Endothelial cell (in vitro differentiated cells): ENCODE measurements at places on chromosomes 5 and 9. TPM values are rescaled to one million over a fixed set of nuclear protein-coding genes. Genes with fewer than 3 reads are reported as not detected.
A peak's percentile ranks its signal among the peaks of the same experiment; 100 is the strongest.

DNA sequence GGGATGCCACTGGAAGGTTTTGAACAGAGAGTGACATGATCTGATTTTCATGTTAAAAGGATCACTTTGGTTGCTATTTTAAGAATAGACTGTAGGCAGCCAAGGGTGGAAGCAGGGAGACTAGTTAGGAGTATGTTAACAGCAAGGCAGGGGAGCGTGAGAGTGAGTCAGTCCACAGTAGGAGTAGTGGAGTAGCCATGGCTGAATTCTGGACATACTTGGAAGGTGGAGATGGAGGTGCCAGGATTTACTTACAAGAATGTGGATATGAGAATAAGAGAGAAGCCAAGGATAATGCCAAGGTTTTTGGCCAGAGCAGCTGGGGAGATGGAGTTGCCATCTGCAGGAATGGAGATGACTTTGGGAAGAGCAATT lies 118.8 kb downstream of the GALNT10 start:
- H3K4me3 ChIP-seq: no peak overlapping the region
- no peaks in the 10 kb centered on the region for H3K27me3 ChIP-seq
- no peak overlapping the region for H3K27ac ChIP-seq
- no peak for DNase-seq
- H3K36me3 ChIP-seq: peaks cover 3% of the 10 kb centered on the region

DNA sequence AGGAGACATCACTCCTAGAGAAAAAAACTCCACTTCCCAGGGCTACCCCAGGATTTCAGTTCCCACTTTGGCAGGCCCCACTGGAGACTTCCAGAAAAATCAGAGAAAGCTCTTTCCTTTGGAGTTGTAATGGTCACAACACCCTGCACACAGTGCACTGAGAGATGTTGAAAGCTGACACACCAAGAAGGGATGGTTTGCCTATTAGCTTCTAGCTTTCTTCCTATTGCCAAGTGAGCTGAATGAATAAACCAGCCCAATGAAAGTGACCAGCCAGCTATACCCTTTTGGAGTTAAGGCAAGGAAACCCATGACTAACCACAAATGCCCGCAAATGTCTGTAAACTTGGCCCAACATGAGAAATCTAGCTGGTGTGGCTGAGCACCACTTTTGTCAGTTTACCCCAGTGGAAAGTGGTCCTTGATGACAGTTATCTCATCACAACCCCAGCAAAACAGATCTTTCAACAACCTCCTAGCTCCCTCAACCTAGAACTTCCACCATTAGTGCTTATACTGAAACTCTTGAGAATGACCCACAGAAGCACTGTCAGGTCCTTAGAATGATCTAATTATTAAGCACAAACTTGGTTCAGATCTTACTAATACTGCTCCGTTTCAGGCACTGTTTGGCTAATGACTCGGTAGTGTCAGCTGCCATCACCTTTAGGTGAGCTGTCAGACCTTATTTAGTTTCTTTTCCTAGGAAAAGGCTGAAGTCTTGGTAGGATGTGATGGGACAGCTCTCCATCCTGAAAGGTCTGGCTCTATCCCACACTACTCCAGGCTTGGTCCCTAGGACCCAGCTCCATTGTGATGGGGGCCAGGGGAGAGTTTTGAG lies 11.2 kb downstream of the IRF1 start:
- H3K27ac ChIP-seq: no peak overlapping the region
- H3K36me3 ChIP-seq: peaks cover 8% of the 10 kb centered on the region
- DNase-seq: no peak
- H3K4me1 ChIP-seq: peaks cover 14% of the 10 kb centered on the region
- peaks cover 10% of the 10 kb centered on the region for H3K27me3 ChIP-seq

DNA sequence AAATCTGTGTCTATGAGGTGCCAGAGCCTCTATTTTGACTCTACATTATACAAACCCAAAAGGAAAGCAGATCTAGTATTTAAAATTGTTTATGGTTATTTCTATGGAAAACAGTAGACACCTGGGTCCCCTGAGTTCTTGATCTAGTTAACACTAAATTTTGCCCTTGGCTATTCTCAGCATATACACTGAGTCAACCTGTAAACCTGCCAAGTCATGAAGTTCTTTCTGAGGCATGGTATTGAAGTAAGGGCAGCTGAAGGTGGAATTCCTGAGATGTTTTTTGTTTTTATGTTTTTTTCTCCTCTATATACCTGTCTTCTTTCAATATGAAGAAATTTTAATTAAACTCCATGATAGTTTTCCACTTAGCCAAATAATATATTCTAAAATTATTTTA lies 120.2 kb downstream of the PDE4D start:
- H3K4me1 ChIP-seq: peaks cover 12% of the 10 kb centered on the region
- H3K27me3 ChIP-seq: peaks cover 2% of the 10 kb centered on the region
- H3K27ac ChIP-seq: no peak overlapping the region
- DNase-seq: no peak
- H3K36me3 ChIP-seq: no peaks in the 10 kb centered on the region
- H3K4me3 ChIP-seq: no peak overlapping the region

GRCh38 chr5:130295235-130295634 lies 391.0 kb downstream of the CHSY3 start:
- peaks cover 2% of the 10 kb centered on the region for H3K27me3 ChIP-seq
- H3K4me1 ChIP-seq: no peaks in the 10 kb centered on the region
- H3K4me3 ChIP-seq: no peak overlapping the region
- no peak overlapping the region for H3K27ac ChIP-seq
- H3K36me3 ChIP-seq: no peaks in the 10 kb centered on the region

DNA sequence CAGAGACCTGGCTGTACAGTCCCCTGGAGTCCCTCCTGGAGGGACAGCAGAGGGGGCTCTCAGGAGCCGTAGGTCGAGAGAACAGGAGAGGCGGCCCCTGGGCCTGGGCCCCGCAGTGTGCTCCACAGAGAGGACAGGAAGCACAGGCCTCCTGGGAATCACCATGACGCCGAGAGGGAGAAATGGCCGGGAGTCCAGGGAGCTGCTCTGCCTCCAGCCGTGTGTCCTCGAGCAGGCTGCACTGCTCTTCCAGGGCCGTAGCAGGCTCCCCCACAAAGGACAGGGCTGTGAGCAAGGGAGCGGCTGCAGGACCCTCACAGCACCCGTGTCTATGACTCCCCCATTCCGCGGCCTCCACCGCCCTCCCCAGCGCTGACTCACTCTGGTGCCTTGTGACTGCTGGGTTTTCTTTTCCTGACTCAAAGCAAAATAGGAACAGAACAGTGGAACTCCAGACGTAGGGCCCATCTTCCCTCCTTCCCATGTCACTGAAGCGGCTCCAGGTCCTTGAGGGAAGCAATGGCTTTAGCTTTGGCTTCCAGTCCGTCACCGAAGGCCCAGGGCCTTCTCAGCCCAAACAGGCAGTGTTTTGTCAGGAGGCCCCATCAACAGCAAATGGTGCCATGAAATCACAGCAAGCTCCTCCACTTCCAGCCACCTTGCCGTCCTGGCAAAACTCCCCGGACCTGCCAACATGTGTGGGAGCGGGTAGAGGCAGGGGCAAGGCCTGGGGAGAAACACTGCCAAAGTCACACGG lies 114.2 kb downstream of the LHFPL2 start:
- no peak for DNase-seq
- H3K27ac ChIP-seq: peak overlapping the region; percentile 48
- H3K27me3 ChIP-seq: no peaks in the 10 kb centered on the region
- H3K4me1 ChIP-seq: peaks cover 24% of the 10 kb centered on the region
- no peak overlapping the region for H3K4me3 ChIP-seq

- DNase-seq: no peak
- H3K27ac ChIP-seq: no peak overlapping the region
- H3K36me3 ChIP-seq: no peaks in the 10 kb centered on the region
- H3K27me3 ChIP-seq: no peaks in the 10 kb centered on the region
These were observed 450.2 kb downstream of the NR2F1-AS1 start for GRCh38 chr5:93130624-93131490.

DNA sequence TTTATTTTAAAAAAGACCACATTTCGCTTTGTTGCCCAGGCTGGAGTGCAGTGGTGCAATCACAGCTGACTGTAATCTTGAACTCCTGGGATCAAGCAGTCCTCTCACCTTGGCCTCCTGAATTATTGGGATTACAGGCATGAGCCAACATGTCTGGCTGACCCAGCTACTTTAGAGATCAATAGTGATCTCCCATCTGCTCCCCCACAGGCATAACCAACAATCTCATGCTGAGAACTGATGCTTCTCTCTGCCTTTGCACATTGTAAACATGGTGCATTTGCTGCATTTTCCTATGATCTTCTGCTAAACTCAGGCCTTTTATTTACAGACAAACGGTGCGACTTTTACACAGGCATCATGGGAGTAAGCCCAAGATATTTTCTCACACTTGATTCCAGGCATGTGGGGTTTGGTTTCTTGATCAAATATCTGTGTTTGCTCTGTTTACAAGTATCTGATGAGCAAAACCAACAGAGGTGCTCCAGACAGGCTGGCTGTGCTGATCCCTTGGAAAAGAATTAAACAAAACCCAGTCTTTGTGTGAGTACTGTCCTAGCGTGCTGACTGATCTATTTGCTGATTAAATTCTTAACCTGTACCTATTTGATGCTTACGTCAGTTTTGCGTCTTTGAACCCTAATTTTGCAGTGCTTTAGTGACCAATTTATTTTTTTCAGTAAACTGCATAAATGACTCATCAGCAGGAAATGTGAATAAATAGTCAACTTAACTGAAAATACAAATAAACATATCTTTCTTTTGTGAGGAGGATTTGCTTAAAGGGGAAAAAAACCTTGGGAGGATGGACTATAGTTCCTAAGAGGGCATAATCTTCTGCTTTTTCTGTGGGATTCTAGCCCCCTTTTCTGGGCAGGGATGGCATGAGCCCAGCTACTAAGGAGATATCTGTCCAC lies 191.7 kb upstream of the NR3C1 start:
- H3K4me3 ChIP-seq: no peak overlapping the region
- H3K27me3 ChIP-seq: no peaks in the 10 kb centered on the region
- no peaks in the 10 kb centered on the region for H3K4me1 ChIP-seq
- DNase-seq: no peak
- H3K27ac ChIP-seq: no peak overlapping the region

The PRLR gene
- 0.21 TPM for total RNA-seq

The CDH12 gene
- 0.26 TPM for total RNA-seq

The DOCK8 gene
- 8.3 TPM for total RNA-seq

The ZNF366 gene
- total RNA-seq: 23.3 TPM

The MGAT4B gene
- 163 TPM for total RNA-seq
